ENCODE measurements at places on chromosomes 6 and 20.

DNA sequence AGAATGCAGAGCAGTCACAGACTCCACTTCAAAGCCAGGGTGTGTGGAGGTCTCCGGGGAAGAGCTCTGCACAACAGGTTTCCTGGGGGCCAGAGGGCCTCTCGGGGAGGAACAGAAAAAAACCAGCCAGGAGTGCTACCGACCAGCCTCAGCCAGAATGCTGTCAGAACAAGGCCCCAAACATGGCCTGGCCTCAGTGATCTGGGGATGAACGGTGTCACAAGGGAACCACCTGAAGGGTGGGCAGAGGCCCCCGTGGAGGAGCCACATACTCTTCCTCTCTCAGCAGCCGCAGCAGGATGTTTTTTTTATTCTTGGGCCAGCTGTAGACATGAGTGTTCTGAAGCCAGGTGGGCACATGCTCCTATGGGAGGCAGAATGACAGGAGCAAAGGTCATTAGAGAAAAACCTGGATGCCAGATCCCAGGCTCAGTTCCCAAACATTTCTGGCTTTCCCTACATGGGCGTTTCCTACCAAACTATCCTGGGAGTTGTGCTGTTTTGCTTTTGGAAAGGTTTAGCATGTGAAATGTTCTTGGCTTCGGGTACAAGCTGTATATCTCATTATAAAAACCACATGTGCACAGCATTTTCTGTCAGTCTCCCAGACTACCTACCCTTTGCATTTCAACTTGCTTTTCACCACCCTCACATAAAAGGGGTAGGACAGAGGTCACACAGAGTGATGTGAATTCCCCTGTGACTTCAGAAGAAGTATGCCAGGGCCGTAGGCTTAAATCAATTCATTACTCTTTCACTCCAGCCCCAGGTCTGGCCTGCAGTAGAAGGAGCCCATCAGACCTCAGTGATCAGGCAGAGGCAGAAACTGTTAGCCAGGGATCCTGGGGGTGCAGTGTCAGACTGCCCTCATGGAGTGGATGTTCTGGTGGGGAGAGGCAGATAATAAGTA, 46.2 kb downstream of the TRAF3IP2 start:
- no peak for DNase-seq

GRCh38 chr6:3381233-3381921, 75.5 kb downstream of the SLC22A23 start:
- DNase-seq = no peak

DNA sequence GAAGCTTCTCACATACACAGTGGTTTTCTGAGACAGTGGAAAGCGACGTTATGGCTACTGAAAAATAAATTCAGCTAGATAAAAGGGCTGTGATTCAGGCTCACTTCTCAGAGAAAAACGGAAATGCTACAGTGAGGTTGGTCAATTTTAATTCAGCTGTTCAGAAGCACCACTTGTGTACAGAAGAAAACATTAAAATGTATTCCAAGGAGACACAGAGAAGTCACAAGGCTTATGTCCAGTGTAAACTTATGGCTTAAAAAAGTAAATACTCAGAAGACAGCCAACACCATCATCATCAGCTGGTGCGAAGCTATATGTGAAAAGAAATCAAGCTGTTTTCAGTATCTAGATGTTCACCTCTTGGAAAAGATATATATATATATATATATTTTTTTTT, 68.6 kb downstream of the ABHD12 start:
- no peak for DNase-seq

DNA sequence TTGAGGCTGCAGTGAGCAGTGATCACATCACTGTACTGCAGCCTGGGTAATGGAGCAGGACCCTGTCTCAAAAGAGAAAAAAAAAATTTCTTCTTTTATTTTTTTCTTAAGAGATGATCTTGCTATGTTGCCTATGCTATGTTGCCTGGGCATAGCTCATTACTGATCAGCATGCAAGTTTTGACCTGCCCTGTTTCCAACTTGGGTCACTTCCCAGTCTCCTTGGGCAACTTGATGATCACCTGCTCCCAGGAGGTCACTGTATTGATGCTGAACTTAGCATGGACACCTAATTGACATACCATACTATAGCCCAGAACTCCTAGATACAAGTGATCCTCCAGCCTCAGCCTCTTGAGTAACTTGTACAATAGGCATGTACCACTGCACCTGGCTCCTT, 30.7 kb upstream of the NANP start:
- no peak for DNase-seq

- no peak for DNase-seq
These were observed 24.1 kb upstream of the SULF2 start for GRCh38 chr20:47809161-47809960.

- DNase-seq = no peak
These were observed 47.9 kb upstream of the EPB41L1 start for GRCh38 chr20:36106606-36107005.

DNA sequence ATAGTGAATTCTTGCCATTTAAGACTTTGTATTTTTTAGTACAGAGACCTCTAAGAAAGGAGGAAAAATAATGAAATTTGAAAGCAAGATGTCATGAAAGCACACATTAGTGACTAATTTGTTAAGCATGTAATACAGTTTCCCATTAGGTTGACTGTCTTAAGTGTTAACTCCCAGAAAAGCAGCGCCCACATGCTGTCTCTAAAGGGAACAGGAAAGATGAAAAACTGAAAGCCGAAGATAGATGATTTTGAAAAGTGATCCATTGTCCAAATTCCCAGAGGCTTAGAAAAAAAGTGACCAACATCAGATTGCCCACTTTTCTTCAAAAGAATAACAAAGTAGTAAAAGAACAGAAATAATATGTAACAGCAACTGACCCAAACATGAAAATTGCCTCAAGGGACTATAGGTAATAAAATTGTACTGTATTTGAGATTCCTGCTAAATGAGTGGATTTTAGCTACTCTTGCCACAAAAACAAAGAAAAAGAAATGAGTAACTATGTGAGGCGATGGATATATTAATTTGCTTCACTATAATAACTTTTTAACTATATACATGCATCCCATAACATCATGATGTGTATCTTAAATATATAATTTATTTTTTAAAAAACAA, 83.2 kb upstream of the OGFRL1 start:
- no peak for DNase-seq

GRCh38 chr6:2940010-2940850, 31.1 kb downstream of the SERPINB6 start:
- peak; percentile 90 for DNase-seq

- no peak for DNase-seq
These were observed 22.0 kb downstream of the RANBP9 start for GRCh38 chr6:13689511-13690256.

- no peak for DNase-seq
These were observed 60.1 kb downstream of the FAM217A start for GRCh38 chr6:4018924-4019236.

DNA sequence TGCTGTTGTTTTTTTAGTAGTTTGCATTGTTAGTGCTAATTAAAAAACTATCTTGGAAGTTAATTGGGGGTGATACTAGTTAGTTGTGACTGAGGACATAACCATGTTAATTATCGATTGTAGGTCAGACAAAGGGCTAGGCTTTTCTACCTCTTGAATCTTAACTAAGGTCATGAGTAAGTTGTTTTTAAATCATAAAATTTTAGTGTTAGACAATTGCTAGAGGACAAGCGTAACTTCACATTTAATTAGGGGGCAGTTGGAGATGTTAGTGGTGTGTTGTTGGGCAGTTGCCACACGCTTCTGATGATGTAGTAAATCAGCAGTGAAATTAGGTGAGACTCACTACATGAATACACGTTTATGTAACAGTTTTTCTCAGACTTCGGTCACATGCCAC, 619.1 kb upstream of the FLRT3 start:
- DNase-seq = no peak

GRCh38 chr6:124164343-124164742, 360.7 kb downstream of the NKAIN2 start:
- DNase-seq = no peak

DNA sequence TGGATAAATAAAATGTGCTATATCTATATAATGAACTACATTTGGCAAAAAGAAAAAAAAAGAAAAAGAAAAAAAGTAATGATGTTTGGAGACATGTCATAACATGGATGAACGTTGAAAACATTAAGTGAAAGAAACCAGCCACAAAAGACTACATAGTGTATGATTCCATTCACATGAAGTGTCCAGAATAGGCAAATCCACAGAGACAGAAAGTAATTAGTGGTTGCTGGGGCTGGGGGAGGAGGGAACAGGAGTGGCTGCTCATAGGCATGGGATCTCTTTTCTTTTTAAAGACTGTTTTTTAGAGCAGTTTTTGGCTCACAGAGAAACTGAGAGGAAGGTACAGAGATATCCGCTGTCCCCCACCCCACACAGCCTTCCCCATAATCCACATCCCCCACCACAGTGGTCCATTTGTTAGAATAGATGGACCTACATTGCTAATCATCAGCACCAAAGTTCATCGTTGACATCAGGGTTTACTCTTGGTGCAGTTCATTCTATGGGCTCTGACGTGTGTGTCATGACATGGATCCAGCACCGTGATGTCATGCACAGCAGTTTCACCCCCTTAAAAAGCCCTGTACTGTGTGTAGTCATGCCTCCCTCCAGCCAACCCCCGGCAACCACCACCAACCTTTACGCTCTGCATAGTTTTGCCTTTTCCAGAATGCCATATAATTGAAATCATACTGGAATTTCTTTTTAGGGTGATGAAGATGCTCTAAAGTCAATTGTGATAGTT, 240.9 kb upstream of the RREB1 start:
- no peak for DNase-seq

DNA sequence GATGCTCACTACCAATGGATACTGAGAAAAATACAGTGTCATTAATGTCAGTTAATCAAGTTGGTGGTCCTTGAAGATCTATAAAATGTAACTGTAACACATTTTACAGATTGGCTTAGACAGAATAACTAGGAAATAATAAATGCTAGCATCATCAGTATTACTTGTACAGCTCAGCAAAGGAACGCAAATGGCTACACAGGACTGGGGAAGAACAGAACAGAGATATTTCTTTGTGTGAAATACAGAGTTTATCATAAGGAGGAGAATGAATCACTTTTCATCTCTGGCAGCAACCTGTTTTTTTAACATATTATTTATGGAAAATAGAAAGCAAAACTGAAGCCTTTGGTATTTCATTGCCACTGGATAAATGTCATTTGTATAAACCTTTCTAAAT, 8.2 kb upstream of the QKI start:
- no peak for DNase-seq

GRCh38 chr6:12480379-12480778, 190.2 kb downstream of the EDN1 start:
- DNase-seq = no peak

DNA sequence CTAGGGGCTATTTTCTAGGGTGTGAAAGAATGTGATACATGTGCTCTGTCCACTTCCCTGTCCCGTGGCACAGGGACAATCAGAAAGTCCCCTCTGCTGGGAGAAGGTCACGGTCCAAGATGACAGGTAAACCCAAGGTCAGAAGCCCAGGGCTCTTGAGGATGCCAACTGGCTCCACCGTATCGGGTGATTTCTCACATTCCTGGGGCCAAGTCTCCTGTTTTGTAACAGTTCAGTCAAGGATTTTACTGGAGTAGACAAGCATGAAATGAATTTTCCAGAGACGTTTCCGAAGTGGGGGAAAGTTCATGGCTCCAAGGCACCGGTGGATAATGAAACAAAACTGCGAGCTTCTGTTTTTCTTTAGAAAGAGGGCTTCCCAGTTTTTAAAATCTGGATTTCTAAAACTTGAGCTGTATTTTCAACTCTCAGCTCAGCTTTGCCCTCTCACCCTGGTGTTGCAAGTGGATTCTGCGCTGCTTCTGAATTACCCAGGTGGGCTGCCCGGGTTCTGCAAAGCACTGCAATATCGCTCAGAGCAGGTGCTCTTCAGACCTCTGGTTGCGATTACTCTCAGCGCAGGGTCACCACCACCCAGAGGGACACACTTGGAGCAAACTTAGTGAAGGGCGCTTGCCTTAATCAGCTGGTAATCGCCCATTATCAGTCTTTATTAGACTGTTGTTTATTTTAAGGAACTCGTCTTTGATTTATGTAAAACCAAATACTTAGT, 64.4 kb upstream of the TMEM170B start:
- no peak for DNase-seq

DNA sequence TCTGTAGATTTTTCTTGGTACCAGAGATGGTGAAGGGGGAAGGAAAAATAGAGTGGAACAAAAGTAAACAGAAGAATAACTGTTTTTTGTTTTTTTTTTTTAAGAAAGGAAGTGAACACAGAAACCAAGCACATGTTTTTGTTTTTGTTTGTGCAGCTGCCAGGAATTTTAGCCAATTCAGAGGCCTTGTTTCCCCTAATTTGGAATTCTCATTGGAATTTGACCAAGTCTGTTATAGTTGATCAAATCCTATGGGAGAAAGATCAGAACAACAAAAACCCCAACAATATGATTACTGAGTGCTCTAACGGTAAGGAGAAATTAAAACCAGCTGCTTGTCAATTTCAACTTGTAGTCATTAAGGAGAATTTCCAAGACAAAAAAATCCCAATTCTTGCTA, 18.2 kb upstream of the IL22RA2 start:
- no peak for DNase-seq

DNA sequence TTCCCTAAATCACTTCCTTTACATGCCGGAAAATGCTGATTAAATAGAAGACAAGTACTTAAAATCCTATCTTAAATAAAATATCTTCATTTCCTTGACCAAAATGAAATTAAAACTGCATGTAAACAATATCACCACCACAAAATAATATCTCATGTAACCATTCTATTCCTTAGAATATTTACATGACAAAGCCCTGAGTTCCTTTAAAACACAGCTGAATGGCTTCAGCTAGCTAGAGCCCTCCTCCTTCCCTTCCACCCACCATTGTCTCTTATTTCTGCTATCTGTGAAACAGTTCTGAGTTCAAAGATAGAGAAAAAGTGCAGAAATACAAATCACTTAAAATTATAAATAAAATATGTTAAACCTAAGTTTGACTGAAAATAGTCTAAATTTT, 103.1 kb downstream of the HIVEP2 start:
- no peak for DNase-seq

DNA sequence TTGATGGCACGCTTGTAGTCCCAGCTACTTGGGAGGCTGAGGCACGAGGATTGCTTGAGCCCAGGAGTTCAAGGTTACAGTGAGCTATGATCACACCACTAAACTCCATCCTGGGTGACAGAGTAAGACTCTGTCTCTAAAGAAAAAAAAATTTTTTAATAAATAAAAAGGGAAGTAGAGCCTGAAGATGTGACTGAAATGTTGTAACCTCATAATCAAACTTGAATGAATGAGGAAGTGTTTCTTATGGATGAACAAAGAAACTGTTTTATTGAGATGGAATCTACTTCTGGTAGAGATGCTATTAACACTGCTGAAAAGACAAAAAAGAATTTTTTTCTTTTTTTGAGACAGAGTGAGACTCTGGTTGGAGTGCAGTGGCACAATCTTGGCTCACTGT, 6.7 kb downstream of the MAK start:
- DNase-seq = no peak

GRCh38 chr6:30840084-30840934, 44.0 kb upstream of the DDR1 start:
- no peak for DNase-seq

GRCh38 chr6:106069478-106069877, 16.7 kb upstream of the PRDM1 start:
- DNase-seq = no peak

GRCh38 chr6:26251354-26252076, 113.5 kb upstream of the BTN3A2 start:
- peak; percentile 72 for DNase-seq

Measured in stimulated activated naive CD4-positive, alpha-beta T cell (primary cell).